ENCODE measurements at places on chromosomes 6 and 20. TPM values are rescaled to one million over a fixed set of nuclear protein-coding genes. Genes with fewer than 3 reads are reported as not detected.

The KIAA1755 gene
- total RNA-seq = 5.2 TPM

The PLN gene
- total RNA-seq = 2,979 TPM

The DOK5 gene
- 8.3 TPM for total RNA-seq

The PIGU gene
- total RNA-seq = 15.0 TPM

The HCRTR2 gene
- total RNA-seq = not detected

The CAGE1 gene
- not detected for total RNA-seq

The HSPA12B gene
- total RNA-seq = 14.3 TPM

The SDHAF4 gene
- total RNA-seq = 19.1 TPM

The NKAIN2 gene
- total RNA-seq = 0.25 TPM

The KIAA0408 gene
- total RNA-seq = 0.30 TPM

The TSHZ2 gene
- 5.6 TPM for total RNA-seq

The SIRPB1 gene
- 14.0 TPM for total RNA-seq

The SLC18B1 gene
- 2.6 TPM for total RNA-seq

The PDE7B gene
- total RNA-seq = 7.3 TPM

The ULBP2 gene
- total RNA-seq = 1.8 TPM

The DEFB121 gene
- not detected for total RNA-seq

The TRIM15 gene
- not detected for total RNA-seq

The CRISP2 gene
- not detected for total RNA-seq

The NEURL2 gene
- 5.1 TPM for total RNA-seq

The CST7 gene
- total RNA-seq = 3.2 TPM

The CDH26 gene
- 0.63 TPM for total RNA-seq

All from heart left ventricle (tissue), 16 donors.